B cell (primary cell): ENCODE measurements at places on chromosomes 2 and 18.

GRCh38 chr2:171512683-171513195 lies 9.5 kb upstream of the CYBRD1 start:
- no peak for DNase-seq

DNA sequence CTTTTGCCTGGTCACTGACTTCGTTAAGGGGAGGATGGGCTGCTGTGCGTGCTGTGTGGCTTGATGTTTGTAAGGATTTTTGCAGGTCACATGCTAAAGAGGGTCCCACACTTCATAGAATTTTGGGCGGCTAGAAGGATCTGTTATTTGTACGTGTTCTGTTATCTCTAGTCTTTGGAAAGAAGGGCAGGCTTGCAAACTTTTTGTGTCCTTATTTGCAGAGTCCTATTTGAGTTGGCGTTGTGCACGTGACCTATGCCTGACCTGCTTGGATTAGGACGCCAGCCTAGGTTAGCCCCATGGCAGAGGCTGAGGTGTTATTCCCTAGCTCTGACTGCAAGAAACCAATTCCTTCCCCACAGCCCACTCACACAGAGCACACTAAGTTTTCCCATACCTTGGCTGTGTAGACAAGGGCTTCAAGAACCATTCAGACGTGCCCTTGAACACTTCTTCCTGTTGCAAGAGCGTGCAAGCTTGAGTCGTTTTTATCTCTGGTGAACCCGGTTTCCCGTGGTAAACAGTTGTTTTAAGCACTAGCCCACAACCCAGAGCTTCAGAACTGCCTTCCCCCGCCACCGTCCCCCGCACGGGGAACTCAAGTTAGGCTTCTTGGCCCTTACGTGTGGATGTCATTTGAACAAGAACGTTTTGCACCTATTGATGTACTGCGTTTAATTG lies 94.6 kb downstream of the LDLRAD4 start:
- DNase-seq, result no peak

- no peak for DNase-seq
Measured at GRCh38 chr2:238164906-238165287, 6.1 kb downstream of the ERFE start.

GRCh38 chr18:55515214-55515613 lies 72.8 kb downstream of the TCF4 start:
- no peak for DNase-seq

GRCh38 chr2:223055836-223056235 lies 3.8 kb downstream of the KCNE4 start:
- DNase-seq, result no peak

GRCh38 chr18:70411876-70412435 lies 123.1 kb downstream of the SOCS6 start:
- no peak for DNase-seq

GRCh38 chr2:179307616-179308371 lies 43.2 kb upstream of the SESTD1 start:
- DNase-seq, result no peak

GRCh38 chr2:150332383-150332782 lies 155.1 kb downstream of the RND3 start:
- DNase-seq, result no peak

- DNase-seq, result no peak
Measured at GRCh38 chr2:113996671-113997594, 107.0 kb downstream of the ACTR3 start.

DNA sequence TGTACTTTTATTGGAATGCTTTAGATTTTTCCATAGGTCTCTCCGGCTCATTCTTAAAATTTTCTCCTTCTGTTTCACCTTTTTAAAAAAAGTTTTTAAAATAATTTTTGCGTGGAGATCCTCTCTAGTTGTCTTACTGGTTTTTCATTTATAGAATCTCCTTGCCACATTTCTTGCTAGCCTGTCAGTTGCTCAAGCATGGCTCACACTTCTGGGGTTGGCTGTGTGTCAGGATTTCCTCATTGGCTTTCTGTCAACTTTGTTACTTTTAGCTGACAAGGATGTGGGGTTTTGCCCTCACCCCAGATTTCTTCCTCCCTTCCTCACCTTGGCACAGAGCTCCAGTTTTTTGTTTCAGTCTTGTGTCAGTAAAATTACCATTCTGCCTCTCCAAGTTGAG lies 124.6 kb downstream of the ZNF407 start:
- DNase-seq, result no peak
